ENCODE measurements at places on chromosomes 12 and 14. TPM values are rescaled to one million over a fixed set of nuclear protein-coding genes. Genes with fewer than 3 reads are reported as not detected.

Gene ASPG
- total RNA-seq, result 0.71 TPM

Gene FSCB
- total RNA-seq, result not detected

GRCh38 chr12:112148031-112148513 lies 22.7 kb downstream of the TRAFD1 start:
- no peak overlapping the region for H3K27ac ChIP-seq
- DNase-seq, result peak; percentile 31
- no peaks in the 10 kb centered on the region for H3K27me3 ChIP-seq
- no peaks in the 10 kb centered on the region for H3K4me1 ChIP-seq
- peaks cover 60% of the 10 kb centered on the region for H3K36me3 ChIP-seq

Gene CDC42BPB
- 76.5 TPM for total RNA-seq

GRCh38 chr12:91990525-91990924 lies 155.1 kb downstream of the BTG1 start:
- no peaks in the 10 kb centered on the region for H3K36me3 ChIP-seq
- no peaks in the 10 kb centered on the region for H3K27me3 ChIP-seq
- DNase-seq, result no peak
- H3K27ac ChIP-seq, result no peak overlapping the region

- peak; percentile 74 for DNase-seq
- H3K4me3 ChIP-seq, result no peak overlapping the region
- no peaks in the 10 kb centered on the region for H3K4me1 ChIP-seq
- H3K27me3 ChIP-seq, result no peaks in the 10 kb centered on the region
- no peak overlapping the region for H3K27ac ChIP-seq
Measured at GRCh38 chr12:130286041-130286440, 51.6 kb upstream of the PIWIL1 start.

Gene SERPINA12
- total RNA-seq, result not detected

GRCh38 chr12:25781232-25781631 lies 177.2 kb upstream of the RASSF8 start:
- H3K27ac ChIP-seq, result no peak overlapping the region
- DNase-seq, result no peak
- H3K27me3 ChIP-seq, result no peaks in the 10 kb centered on the region
- H3K36me3 ChIP-seq, result no peaks in the 10 kb centered on the region
- H3K4me1 ChIP-seq, result peaks cover 6% of the 10 kb centered on the region

GRCh38 chr12:55637467-55637866 lies 775 bp downstream of the OR10P1 start:
- DNase-seq, result peak; percentile 29
- no peaks in the 10 kb centered on the region for H3K27me3 ChIP-seq
- no peaks in the 10 kb centered on the region for H3K4me1 ChIP-seq
- H3K27ac ChIP-seq, result no peak overlapping the region
- H3K4me3 ChIP-seq, result no peak overlapping the region
- no peaks in the 10 kb centered on the region for H3K36me3 ChIP-seq

DNA sequence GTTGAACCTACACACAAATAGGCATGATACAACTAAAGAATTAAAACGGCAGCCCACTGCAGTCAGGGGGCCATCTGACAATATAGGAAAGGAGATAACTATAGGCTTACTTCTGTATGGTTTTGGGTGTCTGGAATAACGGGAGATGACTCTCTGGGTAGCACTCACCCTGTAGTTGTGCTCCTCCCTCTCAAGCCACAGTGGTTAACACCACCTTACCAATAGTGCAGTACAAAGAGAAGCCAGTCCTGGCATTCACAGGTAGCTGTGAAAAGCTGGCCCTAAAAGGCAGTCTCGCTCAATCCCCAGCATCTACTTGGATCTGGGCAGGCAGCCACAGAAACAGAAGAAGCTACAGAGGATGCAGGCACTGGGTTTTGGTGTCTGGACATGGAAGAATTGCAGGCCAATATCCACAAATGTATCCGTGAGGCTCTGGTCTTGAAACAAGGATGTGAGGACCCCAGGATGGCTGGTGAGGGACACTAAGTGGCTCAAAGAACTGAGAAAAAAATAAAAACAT lies 93.0 kb downstream of the DPF3 start:
- DNase-seq, result no peak
- no peaks in the 10 kb centered on the region for H3K4me1 ChIP-seq
- no peak overlapping the region for H3K4me3 ChIP-seq
- no peak overlapping the region for H3K27ac ChIP-seq

DNA sequence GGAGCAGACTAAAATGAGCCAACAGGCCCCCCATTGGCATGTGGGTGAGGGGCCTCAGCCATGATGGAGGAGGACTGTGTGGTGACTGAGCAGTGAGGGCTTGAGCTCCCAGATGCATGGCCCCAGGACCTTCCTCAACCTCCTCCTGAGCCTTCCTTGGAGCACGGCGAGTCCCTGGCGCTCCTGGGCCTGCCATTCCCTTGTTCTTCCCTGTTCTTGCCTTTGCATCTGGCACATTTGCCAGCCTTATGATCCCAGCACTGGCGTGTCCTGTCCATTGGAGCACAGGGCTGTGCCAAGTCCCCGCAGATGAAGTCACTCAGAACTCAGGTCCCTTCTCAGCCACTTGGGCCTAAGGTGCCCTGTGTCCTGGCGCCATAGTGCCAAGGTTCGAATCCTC lies 40.3 kb upstream of the MEG3 start:
- no peak overlapping the region for H3K4me3 ChIP-seq
- no peak for DNase-seq
- no peak overlapping the region for H3K27ac ChIP-seq
- H3K27me3 ChIP-seq, result no peaks in the 10 kb centered on the region
- H3K4me1 ChIP-seq, result no peaks in the 10 kb centered on the region

DNA sequence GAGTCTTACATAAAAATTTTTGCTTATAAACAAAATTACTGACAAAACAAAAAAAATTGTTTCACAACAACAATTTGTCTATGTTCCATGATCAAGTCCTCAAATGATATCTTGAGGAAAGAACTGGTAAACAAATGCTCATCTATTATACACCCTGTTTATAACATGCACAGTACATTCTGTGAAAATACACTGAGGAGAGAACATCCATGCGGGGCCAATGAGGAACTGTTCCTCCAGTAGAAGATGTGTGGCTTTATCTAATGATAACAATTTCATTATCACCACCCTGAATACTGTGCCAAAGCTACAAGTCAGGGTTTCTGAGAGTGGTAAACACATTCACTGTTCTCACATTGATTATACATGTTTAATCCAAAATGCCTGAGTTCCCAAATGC lies 10.8 kb downstream of the MLH3 start:
- H3K27ac ChIP-seq, result no peak overlapping the region
- H3K36me3 ChIP-seq, result peaks cover 22% of the 10 kb centered on the region
- no peaks in the 10 kb centered on the region for H3K4me1 ChIP-seq
- no peaks in the 10 kb centered on the region for H3K27me3 ChIP-seq

DNA sequence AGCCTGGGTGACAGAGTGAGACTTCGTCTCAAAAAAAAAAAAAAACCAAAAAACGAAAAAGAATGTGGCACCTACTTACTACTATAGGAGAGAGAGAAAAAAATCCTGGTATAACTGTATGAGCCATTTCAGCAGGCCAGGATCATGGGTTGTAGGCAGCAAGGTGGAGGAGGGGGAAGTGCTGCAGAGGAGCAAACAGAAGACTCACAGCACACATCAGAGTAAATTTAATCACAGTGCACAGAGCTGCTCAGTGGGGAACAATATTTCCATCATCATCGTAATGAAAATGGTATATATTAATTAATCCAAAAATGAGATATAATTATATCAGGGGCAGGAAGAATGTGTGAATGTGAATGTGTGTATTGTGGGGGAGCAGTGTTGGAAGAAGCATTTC lies 175.8 kb downstream of the SLC2A13 start:
- no peak overlapping the region for H3K4me3 ChIP-seq
- no peaks in the 10 kb centered on the region for H3K36me3 ChIP-seq
- no peak overlapping the region for H3K27ac ChIP-seq
- H3K4me1 ChIP-seq, result no peaks in the 10 kb centered on the region
- DNase-seq, result no peak
- H3K27me3 ChIP-seq, result no peaks in the 10 kb centered on the region

DNA sequence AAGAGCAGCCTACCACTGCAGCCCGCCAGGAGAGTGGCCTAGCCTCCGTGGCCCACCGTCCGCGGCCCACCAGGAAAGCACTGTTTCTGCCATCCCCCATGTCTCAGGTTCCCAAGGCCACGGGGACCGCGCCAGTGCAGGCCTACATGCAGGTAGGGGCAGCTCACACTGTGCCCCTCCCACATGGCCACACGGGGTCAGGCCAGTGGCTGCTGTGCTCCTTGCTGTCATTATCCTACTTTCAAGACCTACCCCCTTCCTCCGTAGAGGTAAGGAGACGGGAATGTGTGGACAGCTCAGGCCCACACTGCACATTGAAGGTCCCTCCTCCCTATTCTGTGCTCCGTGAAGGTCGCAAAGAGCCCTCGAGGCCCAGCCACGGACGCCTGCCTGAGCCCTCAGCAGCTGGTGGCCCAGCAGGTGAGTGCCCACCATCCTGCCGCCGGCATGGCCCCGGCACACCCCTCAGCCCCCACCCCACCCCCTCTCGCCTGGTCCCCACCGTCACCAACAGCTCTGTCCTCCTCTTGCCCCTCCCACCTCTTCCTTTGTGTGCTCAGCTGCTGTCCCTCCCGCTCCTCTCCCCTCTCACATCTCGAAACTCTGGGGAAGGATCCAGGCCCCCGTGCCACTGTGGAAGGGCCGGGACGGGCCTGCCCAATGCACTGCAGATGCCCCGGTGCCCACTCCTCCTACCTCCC lies 10.0 kb downstream of the DDX51 start:
- peak overlapping the region; percentile 57 for H3K27ac ChIP-seq
- no peak overlapping the region for H3K4me3 ChIP-seq
- no peaks in the 10 kb centered on the region for H3K27me3 ChIP-seq
- H3K4me1 ChIP-seq, result no peaks in the 10 kb centered on the region

GRCh38 chr14:57692671-57693070 lies 173.2 kb downstream of the SLC35F4 start:
- no peaks in the 10 kb centered on the region for H3K36me3 ChIP-seq
- H3K4me1 ChIP-seq, result peaks cover 1% of the 10 kb centered on the region
- H3K27me3 ChIP-seq, result no peaks in the 10 kb centered on the region
- no peak overlapping the region for H3K4me3 ChIP-seq
- H3K27ac ChIP-seq, result no peak overlapping the region
- DNase-seq, result no peak

Gene GLI1
- total RNA-seq, result 5.6 TPM

GRCh38 chr12:64258576-64258975 lies 36.5 kb upstream of the KICS2 start:
- H3K36me3 ChIP-seq, result no peaks in the 10 kb centered on the region
- no peak for DNase-seq
- no peaks in the 10 kb centered on the region for H3K27me3 ChIP-seq
- no peak overlapping the region for H3K4me3 ChIP-seq

GRCh38 chr12:52076811-52077210 lies 2.7 kb upstream of the SMIM41 start:
- no peak overlapping the region for H3K4me3 ChIP-seq
- H3K4me1 ChIP-seq, result no peaks in the 10 kb centered on the region
- peaks cover 51% of the 10 kb centered on the region for H3K36me3 ChIP-seq

DNA sequence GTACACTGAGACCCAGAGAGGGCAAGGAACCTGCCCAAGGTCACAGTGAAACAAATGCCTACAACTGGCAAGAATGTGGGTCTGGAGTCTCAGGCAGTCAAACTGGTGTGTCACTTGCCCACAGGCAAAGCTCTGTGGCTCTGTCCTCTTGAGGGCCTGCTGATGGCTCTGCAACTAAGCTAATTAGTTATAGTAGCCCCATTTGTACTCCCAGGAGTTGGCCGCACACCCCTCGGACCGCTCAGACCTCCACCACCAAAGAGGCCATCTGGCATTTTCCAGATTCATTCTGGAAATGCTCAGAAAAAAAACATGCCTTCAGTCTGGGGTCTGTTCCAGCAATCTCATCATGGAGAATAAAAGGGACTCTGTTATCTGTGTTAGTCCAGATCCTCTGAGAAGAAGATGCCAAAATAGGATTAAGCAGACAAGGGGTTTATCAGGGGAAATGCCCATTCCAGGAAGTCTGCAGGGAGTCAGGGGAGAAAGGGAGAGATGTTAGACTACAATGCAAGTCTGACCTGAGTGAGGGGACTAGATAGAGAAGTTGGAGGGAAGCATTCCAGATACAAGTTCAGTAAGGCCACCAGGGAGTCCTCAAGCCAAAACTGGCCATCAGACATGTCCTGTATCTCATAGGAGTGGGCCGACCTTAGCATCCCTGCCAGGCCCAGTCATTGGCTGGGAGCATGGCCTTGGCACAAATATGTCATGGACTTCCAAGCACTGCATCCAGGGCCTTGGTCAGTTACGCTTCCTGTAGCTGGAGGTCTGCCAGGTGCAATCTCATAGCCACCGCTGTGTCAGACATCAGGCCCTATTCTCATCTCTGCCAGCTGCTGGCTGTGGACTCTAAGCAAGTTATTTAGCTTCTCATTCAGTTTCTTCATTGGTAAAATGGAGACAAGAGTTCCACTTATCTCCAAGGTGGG lies 15.4 kb upstream of the OAS1 start:
- no peak for DNase-seq
- H3K27me3 ChIP-seq, result peaks cover 27% of the 10 kb centered on the region
- no peak overlapping the region for H3K27ac ChIP-seq
- H3K4me3 ChIP-seq, result no peak overlapping the region
- H3K36me3 ChIP-seq, result no peaks in the 10 kb centered on the region
- H3K4me1 ChIP-seq, result no peaks in the 10 kb centered on the region

GRCh38 chr12:64688219-64688618 lies 71.0 kb downstream of the GNS start:
- peaks cover 29% of the 10 kb centered on the region for H3K36me3 ChIP-seq
- H3K4me3 ChIP-seq, result no peak overlapping the region
- DNase-seq, result no peak
- H3K4me1 ChIP-seq, result peaks cover 11% of the 10 kb centered on the region
- H3K27me3 ChIP-seq, result no peaks in the 10 kb centered on the region

GRCh38 chr14:38646391-38646790 lies 390.5 kb upstream of the CLEC14A start:
- no peak for DNase-seq
- no peaks in the 10 kb centered on the region for H3K36me3 ChIP-seq
- H3K4me1 ChIP-seq, result no peaks in the 10 kb centered on the region
- H3K27ac ChIP-seq, result no peak overlapping the region
- H3K4me3 ChIP-seq, result no peak overlapping the region

GRCh38 chr12:99453836-99454538 lies 193.6 kb upstream of the GARIN6 start:
- DNase-seq, result no peak
- H3K36me3 ChIP-seq, result no peaks in the 10 kb centered on the region
- H3K27me3 ChIP-seq, result peaks cover 6% of the 10 kb centered on the region
- H3K4me3 ChIP-seq, result no peak overlapping the region
- peaks cover 4% of the 10 kb centered on the region for H3K4me1 ChIP-seq

DNA sequence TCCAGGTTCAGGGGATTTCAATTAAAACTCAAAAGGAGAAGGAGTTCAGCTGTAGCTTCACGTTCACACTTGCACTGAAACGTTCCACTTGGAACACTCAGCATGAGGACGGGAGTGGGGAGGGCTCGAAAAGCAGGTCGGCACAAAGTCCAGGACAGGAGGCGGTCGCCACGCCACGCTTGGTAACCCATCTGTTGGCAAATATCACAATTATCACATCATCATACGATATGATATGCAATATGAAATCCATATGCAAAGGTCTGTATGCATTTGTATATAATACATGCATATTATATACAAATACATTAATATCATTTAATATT lies 17.2 kb downstream of the ADGRD1 start:
- H3K27me3 ChIP-seq, result no peaks in the 10 kb centered on the region
- no peak for DNase-seq
- H3K27ac ChIP-seq, result no peak overlapping the region
